ENCODE measurements at places on chromosomes 6 and 20.
A peak's percentile ranks its signal among the peaks of the same experiment; 100 is the strongest.

DNA sequence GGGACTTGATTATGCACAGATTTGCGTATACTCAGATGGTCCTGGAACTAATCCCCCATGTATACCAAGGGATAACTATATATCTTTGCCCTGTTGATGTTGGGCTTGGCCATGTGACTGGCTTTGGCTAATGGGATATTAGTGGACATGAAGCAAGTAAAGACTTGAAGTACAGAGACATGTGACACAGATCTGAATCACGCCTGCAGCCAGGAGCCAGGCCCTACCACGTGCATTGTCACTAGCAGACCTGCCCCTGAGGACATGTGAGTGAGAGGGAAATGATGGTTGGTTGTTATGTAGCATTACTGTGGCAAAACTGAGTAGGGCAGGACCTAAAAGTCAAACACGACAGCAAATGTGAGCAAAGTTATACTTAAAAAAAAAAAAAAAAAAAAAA is 155.7 kb downstream of the AKAP7 start:
- no peak for DNase-seq

- no peak for DNase-seq
Observed at GRCh38 chr6:30121446-30122366, 8.8 kb upstream of the TRIM31 start.

DNA sequence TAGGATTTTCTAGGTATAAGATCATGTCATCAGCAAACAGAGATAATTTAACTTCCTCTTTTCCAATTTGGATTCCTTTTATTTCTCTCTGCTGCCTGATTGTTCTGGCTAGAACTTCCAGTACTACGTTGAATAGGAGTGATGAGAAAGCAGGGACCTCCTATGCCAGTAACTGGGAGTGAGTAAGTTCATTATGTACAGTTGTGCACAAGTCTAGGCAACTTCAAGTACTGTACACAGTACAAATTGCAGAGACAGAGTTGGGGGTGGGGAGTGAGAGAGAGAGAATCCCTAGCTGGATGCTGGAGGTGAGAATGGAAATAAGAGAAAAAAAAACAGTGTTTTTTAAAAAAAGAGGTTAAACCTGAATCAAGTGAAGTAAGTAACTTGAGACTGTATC is 210.2 kb downstream of the MMUT start:
- no peak for DNase-seq

DNA sequence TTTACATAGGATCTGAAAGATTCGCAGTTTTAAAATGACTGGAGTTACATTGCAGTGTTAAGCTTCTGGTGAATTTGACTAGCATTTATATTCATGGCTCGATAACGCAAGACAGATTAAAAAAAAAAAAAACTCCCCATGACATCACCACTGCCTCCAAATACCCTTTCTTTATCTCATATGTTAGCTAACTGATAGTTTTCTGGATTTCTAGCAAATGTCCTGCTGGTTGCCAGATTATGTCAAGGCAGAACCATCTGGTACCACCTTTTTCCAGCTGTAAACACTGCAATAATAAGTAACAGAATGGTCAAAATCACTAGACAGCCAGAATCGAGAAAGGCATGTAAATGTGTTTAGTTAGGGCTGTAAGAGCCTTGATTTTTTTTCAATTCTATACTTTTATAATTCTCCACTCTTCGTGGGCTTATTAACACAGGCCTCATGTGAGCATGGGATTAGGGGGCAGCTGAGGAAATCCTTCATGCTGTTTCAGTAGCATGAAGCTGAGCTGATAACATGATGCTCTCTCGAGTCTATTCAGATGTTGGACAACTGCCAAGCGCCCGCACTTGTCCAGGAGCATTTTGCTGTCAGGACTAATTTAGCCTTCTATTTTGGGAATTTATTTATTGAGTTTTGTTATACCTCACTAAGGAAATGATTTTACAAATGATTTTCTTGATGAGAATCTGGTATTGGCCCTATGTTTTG is 166.0 kb upstream of the SCGN start:
- DNase-seq = no peak

DNA sequence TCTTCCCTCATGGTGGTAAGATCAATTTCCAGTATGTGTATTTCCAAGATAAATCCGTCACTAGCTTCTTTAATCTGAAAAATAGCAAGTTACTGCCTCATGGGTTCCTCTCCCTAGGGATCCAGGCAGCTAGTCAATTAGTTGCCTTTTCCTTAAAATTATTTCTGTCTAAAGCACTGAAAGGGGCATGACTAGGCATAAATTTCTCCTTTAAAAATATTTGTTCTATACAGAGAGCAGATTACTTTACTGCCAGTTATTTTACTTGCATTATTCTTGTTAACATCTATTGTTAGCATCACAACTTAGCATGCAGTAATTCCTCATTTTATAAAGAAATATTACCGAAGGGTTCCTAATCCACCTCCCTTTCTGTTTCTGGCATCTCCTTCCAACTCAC is 1.4 kb downstream of the MTCL3 start:
- DNase-seq = no peak

- no peak for DNase-seq
Observed at GRCh38 chr20:3645309-3646066, 17.7 kb downstream of the GFRA4 start.

GRCh38 chr6:5765141-5765760 is 241.5 kb downstream of the NRN1 start:
- no peak for DNase-seq

DNA sequence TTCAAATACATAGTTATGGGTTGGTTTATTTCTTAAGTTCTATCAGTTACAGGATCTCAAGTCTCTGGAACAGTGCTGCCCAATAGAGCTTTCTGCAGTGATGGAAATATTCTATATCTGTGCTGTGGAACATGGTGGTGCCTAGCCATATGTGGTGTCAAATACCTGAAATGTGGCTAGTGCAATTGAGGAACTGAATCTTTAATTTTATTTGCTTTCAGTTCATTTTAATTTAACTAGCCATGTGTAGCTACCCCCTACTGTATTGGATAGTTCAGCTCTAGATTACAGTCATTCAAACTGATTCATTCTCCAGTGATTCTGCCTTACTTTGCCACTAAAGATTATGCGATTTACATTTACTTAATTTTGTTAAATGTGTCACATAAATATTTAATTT is 503.2 kb downstream of the CDKAL1 start:
- no peak for DNase-seq

GRCh38 chr20:1941226-1941625 is 46.0 kb downstream of the SIRPA start:
- no peak for DNase-seq

DNA sequence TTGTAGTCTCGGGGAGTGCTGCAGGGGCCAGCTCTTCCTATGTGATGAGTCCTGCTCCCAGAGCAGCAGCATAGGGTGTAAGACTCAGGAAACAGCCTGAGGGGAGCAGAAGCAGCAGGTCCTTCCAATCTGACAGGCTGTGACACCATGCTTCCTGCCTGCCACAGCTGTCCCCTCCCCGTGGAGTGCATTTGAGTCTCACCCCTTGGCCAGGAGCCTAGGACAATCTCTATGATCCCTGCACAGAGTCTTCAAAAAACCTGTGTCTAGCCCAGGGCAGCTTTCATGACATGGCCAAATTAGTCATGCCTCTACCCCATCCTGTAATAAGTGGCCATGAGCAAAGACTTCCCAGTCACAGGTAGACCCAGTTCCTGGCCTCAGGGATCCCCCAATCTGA is 23.1 kb upstream of the LRFN2 start:
- DNase-seq = no peak

DNA sequence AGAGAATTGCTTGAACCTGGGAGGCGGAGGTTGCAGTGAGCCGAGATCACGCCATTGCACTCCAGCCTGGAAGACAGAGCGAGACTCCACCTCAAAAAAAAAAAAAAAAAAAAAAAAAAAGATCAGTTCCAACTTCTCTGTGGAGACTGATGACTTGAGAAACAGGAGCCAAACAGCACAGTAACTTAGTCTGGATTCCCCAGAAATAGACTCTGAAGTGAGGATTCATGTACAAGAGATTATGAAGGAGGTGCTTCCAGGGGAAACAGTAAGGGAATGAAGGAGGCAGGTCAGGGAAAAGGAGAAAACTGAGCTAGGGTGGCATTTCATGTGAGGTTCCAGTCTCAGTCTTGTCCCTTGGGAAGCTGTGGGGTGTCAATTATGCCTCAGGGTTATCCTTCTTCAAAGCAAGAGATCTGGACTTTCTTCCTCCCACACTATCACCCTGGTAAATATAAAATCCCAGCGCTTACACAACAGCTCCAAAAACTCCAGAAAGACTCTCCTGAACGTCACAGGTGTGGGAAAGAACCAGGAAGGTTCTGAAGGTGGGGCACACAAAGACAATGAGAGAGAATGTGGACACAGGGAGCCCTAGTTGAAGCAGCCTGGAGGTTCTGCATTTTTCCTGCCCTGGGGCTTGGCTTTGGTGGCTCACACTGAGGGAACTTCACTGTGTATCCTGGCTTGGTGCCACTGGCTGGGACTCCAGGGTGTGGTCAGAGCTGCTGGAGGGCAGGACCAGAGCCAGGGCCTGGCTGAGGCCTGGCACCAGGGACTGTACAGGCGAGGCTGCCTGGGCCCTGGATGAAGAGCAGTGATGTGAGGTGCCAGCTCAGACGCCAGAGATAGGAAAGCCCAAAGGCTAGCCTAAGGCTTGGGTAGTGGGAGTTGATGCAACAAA is 46.8 kb downstream of the PCNA start:
- DNase-seq = peak; percentile 46

DNA sequence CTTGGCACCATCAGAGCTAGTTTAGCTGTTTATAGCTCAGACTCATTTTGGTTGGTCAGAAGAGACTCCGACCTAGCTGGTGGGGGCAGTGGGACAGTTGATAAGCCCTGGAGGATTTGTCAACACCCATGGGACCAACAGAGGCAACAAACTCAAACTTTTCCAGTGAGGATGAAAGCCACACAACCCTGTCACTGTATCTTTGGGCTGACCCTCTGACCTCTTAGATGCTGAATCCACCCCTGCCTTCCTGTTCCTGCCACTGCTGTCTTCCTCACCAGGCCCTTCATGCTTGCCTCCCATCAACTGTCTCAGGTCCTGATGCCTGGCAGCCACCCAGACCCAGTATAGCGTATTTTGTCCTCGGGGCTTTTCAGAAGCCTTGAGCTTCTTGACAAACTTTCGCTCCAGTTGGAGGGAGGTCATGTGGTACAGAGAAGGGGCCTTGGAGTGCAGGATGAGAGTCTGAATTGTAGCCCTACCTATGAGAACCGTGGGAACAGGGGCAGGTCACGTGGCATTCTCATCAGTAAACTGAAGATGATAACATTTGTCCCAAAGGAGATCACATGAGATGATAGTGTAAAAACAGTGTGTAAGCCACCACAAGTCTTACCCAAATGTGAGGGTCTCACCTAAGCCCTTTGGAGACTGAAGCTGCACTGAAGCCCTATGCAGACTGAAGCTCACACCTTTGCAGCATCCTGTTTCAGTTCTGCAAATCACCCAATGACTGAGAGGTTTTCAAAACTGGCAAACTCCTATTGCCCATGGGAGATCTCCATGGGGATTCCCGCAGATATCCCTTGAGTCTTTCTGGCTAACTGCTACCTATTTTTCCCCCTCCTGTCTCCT is 72.0 kb upstream of the F13A1 start:
- no peak for DNase-seq

- DNase-seq = no peak
Observed at GRCh38 chr20:12962895-12963294, 45.9 kb upstream of the SPTLC3 start.

DNA sequence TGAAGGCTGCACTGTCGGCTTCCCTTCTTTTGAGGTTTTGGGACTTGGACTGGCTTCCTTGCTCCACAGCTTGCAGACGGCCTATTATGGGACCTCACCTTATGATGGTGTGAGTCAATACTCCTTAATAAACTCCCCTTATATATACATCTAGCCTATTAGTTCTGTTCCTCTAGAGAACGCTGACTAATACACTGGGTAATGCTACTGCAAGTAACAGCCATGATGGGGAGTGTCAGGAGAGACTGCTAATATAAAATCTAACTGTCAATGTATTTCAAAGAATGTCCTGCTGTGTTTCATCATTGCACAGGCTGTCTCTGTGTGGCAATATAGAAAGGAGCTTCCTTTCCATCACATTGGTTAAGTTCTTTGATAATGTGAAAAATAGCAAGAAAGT is 57.7 kb upstream of the UST start:
- no peak for DNase-seq

GRCh38 chr6:43950731-43951062 is 176.6 kb downstream of the MRPL14 start:
- no peak for DNase-seq

- DNase-seq = no peak
Observed at GRCh38 chr20:38645351-38645750, 43.7 kb downstream of the ARHGAP40 start.

DNA sequence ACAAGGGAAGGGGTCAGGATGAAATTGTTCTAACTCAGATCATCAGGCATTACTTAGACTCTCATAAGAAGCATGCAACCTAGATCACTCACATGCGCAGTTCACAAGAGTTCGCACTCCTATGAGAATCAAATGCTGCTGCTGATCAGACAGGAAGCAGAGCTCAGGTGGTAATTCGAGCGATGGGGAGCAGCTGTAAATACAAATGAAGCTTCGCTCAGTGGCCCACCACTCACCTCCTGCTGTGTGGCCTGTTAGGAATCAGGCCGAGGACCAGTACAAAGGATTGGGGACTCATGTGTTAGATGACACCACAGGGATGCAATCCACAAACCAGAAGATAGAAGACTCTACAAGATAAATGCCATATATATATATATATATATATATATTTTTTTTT is 31.5 kb upstream of the TOP1 start:
- DNase-seq = no peak

DNA sequence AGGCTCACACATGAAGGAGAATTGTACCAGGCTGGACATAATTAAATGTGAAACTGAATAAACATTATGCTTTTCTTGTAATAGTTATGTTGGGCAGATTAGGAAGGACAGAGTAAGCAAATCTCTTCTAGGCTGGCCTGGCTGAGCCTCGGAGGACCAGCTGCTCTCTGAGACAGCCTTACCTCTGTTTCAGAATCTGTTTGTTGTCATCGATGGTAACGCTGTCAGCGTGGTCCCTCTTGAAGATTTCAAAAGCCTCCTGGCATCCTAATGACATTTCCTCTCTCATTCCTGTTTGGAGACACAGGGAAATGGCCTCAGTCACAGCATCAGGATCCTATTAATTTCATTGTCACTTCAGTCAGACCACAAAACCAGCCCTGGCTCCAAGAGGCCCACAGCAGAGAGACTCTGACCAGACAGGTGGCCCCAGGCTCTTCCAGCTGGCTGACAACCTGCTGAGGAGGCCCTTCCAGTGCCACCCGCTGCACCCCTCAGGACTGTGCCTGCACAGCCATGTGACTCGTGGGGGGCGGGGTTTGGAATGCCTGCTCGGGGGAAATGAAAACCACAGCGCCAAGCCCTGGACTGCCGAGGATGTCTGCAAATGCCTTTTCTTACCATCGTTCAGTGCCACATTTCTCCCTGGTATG is 108.5 kb upstream of the KCNK16 start:
- peak; percentile 31 for DNase-seq

DNA sequence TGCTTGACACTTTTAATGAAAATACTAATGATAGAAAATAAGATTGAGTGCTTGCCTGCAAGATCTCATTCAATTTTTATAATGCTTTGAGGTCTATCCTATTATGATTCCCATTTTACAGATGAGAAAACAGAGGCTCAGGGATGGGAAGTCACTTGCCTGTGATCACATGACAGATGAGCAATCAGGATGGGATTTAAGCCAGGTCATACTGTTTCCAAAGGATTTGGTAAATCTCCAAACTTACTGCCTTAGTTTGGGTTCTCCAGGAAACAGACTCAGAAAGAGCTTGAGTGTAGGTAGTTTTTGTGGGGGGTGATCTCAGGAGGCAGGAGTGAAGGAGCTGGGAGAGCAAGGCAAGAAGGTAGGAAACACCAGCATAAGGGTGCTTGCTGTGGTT is 456.3 kb downstream of the MAFB start:
- no peak for DNase-seq

GRCh38 chr6:98579941-98580340 is 254.4 kb upstream of the POU3F2 start:
- DNase-seq = no peak
